ENCODE measurements at places on chromosomes 4 and X. TPM values are rescaled to one million over a fixed set of nuclear protein-coding genes. Genes with fewer than 3 reads are reported as not detected.

NXF2B gene
- not detected for polyA plus RNA-seq

DNA sequence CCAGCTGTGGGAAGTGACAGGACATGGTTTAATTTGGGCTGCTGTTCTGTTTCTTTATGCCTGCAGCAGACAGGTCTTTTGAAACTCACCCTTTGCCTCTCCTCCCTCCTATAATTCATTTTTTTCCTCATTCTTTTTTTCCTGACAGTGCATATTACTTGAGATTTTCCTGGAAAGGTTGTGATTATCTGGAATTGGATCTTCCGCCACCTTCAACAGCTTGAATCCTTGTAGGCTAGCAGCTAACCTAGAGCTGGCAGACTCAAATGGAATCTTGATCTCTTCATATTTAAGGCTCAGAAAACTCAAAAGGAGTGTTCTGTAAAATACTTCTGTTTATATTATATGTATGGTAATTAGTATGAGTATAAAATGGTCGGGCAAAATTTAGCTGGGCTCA is 49.3 kb upstream of the CLCN4 start:
- DNase-seq, result no peak

DNA sequence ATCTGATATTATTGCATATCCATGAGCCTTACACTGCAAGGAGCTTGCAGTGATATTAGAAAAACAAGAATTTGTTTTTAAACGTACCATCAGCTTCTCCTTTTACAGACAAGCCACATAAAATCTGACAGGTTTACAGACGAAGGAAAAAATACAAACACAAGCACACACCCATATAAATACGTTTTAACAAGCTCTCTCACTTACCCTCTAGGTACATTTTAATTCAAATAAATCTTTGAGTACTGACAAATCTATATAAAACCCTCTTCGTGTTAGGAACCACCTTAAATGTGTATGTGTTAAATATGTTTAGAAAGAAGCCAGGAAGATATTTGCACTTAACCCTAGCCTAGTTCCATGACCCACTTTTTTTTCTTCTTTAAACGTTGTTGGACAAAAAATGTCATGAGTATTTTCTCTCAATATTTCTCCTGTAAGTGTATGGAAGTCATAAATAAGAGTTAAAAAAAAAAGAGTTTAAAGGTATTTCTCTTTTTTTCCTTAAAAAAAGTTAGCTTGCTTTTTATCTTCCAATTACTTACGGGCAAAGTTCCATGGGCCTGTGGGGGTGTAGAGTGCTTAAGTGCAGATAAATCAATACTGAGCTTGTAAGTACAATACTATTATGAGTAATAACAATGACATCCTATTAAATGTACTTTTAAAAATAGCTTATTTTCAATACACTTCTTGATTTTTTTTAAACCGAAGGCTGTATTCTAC is 1.5 kb downstream of the ARAP2 start:
- DNase-seq, result no peak

GRCh38 chr4:78845472-78845871 is 69.3 kb downstream of the BMP2K start:
- DNase-seq, result no peak

C4orf50 gene
- polyA plus RNA-seq, result not detected

DNA sequence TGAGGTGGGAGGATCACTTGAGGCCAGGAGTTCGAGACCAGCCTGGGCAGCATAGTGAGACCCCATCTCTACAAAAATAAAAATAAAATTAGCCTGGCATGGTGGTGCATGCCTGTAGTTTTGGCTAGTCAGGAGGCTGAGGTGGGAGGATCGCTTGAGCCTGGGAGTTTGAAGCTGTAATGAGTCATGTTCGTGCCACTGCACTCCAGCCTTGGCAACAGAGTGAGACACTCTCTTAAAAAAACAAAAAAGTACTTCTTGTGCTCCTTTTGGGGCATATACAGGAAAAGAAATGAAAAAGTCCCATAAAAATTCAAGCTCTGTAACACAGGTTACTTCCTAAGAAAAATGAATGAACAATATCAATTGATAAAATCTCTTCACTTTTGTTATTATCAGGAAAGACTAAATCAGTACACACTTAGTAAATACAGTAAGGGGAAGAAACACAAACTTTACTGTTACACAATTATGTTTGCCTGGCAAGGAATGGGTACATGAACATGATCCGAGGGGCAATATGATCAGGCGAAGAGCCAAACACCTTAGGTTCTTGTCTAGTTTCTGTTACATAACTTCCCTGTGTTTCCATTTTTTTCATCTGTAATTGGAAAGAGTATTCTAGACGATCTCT is 46.9 kb downstream of the CCDC158 start:
- DNase-seq, result peak; percentile 3

DNA sequence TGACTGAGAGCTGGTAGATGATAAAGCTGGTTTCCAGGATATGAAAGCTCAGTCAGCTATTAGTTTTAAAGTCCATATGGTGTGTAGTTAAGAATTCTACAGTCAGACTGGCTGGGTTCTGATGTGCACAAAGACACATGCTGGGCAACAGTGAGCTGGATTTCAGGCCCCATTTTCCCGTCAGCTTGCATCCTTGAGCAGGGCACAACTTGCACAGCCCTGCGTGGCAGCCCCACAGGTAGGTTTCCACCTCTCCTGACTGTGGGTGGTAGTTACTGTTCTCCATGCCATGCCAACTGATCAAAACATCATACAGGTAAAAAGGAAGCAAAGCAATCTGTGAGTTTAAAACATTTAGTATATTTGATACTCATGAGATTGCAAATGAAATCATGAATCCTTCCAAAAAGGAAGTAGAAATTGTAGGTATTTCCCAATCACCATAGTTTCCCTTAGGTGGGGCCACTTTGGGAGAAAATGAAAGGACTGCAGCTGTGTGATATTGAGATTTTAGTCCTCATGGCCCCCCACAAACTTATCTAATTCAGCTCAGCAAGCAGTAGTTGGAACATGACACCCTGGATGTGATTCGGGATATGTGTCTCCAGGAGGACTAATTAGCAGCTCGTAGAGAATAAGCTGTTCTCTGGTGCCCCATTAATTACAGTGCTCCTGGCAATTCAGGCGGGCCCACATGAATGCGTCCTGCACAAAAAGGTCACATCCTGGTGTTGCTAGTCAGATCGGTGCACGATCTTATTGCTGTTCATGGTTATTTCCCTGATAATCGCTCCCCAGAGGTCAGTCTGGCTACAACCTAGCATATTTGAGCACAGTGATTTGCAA is 42.4 kb upstream of the NOCT start:
- DNase-seq, result no peak

DNA sequence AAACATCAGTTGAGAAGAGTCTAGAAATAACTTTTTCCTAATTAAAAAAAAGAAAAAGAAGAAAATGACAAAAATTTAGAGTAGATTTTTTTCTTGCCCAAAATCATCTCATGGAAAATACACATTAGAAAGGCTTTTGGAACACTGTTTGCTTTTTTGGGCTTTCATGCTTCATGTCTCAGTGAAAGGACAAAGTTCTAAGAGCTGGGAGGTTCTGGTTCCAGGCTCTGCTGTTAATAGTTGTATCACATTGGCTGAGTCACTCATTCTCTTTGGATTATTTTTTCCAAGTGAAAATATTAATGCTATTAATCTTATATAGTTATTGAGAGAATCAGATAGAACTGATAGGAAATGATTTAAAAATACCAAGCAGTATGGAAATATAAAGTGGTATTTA is 32.9 kb upstream of the ETNPPL start:
- DNase-seq, result no peak

GRCh38 chr4:23728393-23728792 is 161.5 kb downstream of the PPARGC1A start:
- no peak for DNase-seq

- no peak for DNase-seq
Measured at GRCh38 chr4:168514249-168514852, 17.5 kb downstream of the PALLD start.

TDO2 gene
- polyA plus RNA-seq, result 2.0 TPM

- peak; percentile 87 for DNase-seq
Measured at GRCh38 chrX:1727531-1728027, 112.7 kb downstream of the ASMT start.

DNA sequence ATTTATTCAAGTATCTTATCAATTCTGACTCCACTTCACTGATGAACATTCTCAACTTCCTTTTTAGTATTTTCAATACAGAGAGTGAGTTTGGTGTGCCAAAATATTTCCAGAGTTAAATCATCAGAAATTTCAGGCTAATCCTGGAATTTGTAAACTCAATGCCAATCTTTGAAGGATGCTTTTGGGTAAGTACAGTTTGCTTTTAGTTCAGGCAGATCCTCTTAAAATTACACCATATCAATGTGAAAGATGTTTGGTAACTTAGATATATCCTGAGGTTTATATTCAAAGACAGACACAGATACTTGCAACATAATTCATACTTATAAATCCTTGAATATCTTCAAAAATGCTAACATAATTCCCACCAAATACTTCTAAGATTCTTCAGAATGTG is 76.0 kb upstream of the FAM47B start:
- no peak for DNase-seq

DNA sequence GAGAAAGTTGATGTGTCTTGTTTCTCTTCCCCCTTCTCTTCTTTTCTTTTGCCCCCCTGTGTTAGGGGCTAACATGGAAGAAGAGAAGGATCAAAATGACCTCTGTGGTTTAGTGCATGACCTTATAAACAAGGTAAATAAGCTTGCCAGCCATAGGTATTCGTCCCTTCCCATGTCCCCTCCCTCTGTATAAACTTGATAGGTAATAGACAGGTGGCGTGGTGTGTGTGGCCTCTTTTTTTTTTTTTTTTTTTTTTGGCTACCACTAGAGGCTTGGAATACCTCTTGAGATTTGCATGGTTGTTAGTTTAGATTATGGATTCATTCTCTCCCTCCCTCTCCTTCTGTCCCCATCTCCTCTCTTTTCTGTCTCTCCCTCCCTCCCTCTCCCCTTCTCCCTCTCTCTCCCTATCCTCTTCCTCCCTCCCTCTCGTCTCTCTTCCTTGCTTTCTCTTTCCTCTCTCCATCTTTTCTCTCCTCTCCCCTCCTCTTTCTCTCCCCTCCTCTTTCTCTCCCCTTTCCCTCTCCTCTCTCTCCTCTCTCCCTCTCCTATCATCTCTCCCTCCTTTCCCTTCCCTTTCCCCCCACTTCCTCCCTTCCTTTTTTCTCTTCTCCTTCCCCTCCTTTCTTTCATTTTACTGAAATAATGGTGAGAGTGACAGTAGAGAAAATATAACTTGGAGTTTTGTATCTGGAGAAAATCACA is 134.4 kb downstream of the AFF1 start:
- DNase-seq, result no peak

DNA sequence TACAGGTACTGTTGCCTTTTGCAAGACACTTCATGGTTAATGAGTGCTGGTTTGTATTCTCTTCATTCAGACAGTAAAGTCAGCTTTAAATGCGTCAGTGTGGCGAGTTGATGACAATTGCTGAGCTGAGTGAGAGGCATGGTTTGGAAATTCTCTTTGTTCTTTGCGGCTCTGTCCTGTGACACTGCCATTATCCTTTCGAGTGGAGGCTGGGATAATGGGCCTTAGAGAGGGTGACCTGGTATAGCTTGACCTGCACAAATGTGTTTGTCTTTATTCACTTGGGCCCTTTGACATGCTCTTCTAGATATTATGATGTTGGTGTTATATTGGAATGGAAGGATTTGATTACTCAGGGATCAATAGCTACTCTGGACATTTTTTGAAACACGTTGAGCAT is 208.5 kb upstream of the FAT1 start:
- DNase-seq, result no peak

VSIG4 gene
- not detected for polyA plus RNA-seq

GRCh38 chr4:128353791-128354190 is 66.2 kb upstream of the PGRMC2 start:
- DNase-seq, result no peak

DNA sequence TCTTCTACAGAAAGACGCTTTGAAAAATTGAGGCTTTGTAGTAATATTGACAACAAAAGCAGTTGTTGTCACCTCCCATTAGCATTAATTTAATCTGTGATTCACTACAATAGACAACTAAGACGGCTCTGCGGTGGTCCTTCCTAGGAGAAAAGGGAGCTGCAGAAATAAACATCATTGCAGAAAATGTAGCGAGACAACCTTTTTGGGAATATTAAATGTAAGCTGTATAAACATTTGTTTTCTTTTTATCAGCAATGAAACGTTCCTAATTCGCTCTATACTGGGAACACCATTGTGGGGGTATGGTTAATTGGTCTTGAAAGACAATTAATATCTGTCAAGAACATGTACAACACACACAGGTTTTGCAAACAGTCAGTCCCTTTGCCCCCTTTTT is 583.3 kb upstream of the TENM3 start:
- no peak for DNase-seq

GNRHR gene
- not detected for polyA plus RNA-seq

TLR10 gene
- polyA plus RNA-seq, result not detected

GRCh38 chrX:103175944-103176753 is 38.8 kb upstream of the BEX4 start:
- peak; percentile 37 for DNase-seq

DNA sequence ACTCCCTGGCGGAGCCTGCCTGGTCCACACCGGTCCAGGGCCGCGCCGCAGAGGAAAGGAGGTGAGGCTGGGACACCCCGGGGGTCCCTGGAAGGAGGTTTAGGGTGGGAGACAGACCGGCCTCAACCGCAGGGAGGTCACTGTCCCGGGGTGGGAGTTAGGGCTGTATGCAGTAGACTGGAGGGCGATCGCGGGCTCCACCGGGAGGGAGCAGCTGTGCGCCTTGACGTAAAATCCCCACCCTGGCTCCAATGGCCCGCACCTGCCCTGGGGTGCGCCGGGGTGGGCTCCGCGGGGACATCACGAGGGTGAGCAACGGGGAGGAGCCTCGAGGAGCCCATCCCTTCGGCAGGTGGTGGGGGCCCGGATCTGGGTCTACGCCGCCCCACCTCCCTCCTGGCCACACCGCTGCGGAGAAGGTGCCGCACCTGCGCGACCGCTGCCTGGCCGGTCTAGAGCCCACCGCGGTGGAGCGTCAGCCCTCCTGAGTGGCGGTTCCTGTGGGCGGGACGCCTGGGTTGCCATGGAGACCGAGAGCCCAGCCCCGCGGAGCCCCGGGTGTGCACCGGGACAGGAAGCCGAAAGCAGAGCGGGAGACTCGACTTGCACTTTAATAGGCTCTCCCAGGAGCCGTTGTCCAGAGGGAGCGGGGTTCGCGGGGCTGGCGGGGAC is 105.1 kb downstream of the ADRA2C start:
- no peak for DNase-seq

DNA sequence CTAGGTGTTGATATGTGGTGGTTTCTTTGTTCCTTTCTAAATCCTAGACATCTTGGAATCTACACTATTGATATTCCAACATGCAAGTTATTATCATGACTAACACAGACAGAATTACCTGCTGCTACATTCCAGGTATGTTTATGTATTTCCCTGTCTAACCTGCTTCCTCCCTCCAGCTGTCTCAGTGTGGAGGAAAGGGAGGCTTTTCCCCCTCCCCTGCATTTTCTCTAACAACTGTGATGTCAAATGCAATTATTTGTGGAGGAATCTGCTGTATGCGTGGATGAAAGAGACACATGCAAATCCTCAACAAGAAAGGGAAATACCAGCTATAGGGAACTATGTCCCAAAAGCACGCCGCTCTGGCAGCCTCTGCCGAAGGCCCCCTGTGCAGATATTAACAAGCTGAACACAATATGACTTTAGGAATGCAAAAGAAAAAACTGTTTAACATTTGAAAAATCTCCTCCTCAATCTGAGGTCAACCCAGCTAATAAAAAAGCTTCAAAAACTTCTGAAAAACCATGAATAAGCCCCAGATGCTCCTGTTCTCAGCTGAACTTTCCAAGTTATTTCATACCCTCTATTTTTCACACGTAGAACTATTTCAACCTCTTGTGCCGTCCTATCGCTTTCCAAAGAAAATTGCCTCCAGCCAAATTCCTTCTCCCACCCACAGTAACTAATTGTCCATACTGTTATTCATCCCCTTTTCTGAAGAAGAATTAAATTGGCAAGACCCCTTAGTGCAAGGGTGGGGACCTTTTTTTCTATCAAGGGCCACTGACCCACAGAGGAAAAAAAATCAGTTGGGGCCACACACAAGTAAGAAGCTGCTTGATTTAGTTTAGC is 225.1 kb upstream of the GPC4 start:
- DNase-seq, result no peak

Measured in A549 (cell line).